Activated CD4-positive, alpha-beta T cell treated with anti-CD3 and anti-CD28 coated beads, Interleukin-2, amount 50 U/mL, for 4 hours (primary cell): ENCODE measurements at places on chromosomes 5 and 9.

DNA sequence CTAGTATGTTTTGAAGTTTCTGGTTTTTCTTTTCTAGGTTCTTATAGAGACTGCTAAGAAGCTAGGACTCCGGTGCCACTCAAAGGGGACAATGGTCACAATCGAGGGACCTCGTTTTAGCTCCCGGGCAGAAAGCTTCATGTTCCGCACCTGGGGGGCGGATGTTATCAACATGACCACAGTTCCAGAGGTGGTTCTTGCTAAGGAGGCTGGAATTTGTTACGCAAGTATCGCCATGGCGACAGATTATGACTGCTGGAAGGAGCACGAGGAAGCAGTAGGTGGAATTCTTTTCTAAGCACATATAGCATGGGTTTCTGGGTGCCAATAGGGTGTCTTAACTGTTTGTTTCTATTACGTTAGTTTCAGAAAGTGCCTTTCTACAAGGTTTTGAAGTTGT lies 52.2 kb downstream of the MTAP start:
- DNase-seq, result no peak

GRCh38 chr9:127927201-127927987 lies 3.2 kb downstream of the PIP5KL1 start:
- peak; percentile 83 for DNase-seq

DNA sequence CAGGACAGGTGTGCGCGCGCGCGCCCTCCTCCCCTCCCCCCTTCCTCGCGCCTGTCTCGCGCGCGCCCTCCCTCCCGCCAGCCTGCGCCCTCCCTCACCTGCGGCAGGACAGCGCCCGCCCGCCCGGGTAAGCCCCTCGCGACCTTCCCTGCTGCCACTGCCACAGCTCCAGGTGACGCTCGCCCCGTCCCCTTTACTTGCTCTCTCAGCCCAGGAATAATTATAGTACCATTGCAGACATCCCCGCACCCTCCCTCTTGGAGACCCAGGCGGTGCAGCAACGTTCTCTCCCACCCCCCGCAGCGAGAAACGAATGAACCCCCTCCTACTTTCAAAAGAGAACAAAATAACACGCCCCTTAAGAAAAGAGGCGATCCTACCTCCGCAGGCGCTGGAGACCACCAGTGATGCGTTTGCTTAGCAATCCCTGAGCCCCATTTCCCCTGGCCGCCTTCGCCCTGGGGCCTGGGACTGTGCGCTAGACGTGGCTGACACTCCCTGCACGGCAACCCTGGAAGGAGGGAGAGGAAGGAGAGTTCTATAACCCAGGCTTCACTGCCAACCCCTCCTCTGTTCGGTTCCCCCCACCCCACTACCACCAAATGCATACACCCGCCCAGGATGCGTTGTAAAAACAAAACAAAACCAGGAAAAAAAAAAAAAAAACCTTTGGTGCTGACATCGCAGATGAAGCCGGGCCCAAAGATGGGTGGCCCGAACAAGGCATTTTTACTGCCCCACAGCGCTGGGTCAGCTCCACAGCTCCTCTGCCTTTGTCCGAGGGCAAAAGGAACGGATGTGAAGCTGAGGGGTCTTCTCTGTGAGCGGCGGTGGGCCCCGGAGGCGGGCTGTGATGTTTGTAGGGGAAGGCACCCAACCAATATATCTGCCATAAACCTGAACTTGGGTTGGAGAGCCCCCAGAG lies 5.6 kb upstream of the PURA start:
- DNase-seq, result no peak

GRCh38 chr5:180860273-180860886 lies 696 bp downstream of the ZFP62 start:
- peak; percentile 38 for DNase-seq

GRCh38 chr9:122125509-122126330 lies 32.6 kb upstream of the TTLL11 start:
- no peak for DNase-seq

DNA sequence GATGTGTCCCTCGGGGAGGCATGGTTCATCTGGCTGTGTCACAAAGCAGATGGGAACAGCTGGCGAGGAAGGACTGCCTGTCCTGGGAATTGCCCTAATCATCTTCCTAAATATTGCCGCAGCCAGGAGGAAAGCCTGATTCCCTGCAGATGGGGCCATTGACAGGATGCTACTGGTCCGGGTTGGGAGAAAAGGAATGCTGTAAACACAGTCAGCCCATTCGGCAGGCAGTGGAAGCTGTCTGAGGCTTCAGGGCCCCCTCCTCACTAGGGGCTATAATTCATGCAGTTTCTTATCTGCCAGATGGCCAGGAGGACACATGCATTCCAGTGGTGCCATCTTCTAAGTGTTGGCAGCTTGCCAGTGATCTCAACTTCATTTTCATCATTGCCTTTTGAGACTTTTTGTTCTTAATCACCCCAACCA lies 110.3 kb downstream of the KCNIP1 start:
- DNase-seq, result no peak

GRCh38 chr9:8694983-8695588 lies 895.5 kb upstream of the DMAC1 start:
- no peak for DNase-seq

GRCh38 chr9:84921175-84921574 lies 251.6 kb downstream of the NTRK2 start:
- no peak for DNase-seq

- DNase-seq, result no peak
These were observed 27.5 kb downstream of the ADGRD2 start for GRCh38 chr9:124477648-124478285.

- no peak for DNase-seq
These were observed 3.4 kb upstream of the DCTN4 start for GRCh38 chr5:150762211-150762610.

DNA sequence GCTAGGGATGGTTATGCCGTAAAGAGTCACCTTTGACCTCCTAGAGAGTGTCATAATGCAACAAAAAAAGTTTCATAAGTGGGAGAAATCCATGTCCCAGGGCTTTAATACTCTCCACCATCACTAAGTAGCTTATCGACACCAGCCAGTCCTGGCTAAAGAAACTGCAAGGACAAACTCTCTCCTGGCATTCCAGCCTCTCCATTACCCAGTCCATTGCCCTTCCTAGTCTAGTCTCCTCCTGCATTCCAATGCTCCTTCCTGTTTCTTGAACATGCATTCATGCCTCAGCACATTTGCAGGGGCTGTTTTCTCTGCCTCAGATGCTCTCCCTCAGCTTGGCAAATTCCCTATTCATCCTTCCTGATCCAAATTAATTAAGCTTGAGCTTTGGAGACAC lies 364.1 kb downstream of the BRINP1 start:
- no peak for DNase-seq

GRCh38 chr9:92947268-92948037 lies at the start of gene FGD3:
Gene FGD3, plus strand, starts transcription at chr9:92947523. Its CDS starts 28,734 bp downstream, at chr9:92976257.
- no peak for DNase-seq

DNA sequence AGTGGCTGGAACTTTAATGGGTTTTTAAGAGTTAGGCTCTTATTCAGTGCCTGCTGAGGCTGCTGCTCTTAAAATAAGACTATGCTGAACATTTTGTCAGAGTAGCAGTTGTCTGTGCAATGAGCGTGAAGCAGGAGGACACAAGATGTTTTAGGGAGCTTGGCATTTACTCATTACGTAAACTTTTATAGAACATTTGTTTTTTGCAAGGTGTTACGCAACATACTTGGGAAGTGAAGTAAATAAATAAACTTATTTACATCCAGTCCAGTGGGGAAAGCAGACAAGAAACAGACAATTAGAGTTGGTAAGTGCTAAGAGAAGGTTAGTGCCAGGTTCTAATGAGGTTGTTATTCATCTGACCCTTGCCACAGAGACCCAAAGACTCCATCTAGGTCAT lies 226.0 kb downstream of the HINT1 start:
- no peak for DNase-seq

DNA sequence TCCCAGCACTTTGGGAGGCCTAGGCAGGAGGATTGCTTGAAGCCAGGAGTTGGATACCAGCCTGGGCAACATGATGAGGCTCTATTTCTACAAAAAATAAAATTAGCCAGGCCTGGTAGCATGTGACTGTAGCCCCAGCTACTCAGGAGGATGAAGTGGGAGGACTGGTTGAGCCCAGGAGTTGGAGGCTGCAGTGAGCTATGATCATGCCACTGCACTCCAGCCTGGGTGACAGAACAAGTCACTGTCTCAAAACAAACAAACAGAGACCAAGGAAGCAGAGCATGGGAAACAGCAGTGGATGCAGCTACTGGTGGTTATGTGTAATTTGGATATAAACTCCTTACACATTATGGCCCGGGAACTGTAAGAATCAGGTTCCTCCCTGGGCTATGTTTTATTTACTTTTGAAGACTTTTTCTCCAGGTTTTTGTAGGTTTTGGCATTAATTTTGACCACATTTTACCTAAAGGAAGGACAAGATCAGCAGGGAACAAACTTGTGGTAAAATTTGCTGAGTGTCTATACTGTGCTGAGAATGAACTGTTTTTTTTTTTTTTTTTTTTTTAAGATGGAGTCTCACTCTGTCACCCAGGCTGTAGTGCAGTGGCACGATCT lies 8.3 kb downstream of the KIF2A start:
- no peak for DNase-seq

- DNase-seq, result no peak
These were observed 6.1 kb upstream of the NRG2 start for GRCh38 chr5:140049205-140049604.

GRCh38 chr9:20294046-20294750 lies 328.1 kb downstream of the MLLT3 start:
- no peak for DNase-seq

GRCh38 chr5:157165668-157166067 lies 396 bp downstream of the GARIN3 start:
- DNase-seq, result no peak

DNA sequence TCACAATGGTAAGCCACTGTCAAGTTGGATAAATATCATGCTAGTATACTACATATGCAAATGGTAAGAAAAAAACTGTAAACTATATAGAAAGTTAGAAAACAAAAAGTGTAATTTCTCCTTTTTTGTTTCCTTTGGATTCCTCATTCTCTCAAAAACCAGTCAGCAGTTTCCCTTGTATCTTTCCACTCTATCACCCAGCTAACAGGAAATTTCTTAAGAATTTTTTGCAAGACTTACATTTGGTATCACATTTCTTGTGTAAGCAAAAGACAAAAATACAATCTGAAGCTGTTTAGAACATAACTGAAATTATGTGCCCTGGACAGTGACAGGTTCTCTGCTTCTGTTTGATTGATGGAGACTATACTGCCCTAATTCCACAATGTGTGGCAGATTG lies 25.2 kb upstream of the MSH3 start:
- DNase-seq, result no peak

DNA sequence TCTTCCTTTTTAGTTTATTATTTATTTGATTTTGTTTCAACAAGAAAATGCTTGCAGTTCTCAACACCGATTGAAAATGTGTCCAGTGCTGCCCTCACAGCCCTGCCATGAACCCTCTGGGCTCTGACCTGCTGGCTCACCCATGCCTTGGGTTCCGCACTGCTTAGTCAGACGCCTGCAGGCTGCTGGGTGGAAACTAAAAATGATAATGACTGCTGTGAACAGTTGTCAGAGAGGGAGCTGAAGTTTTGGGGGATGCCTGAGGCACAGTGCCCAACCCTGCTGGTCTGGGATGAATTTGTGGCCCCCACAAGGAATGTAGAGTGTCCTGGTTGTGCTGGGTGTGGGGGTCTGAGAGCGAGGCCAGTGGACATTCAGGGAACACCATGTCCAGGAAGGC lies 22.2 kb upstream of the CFAP157 start:
- no peak for DNase-seq
